Activated CD8-positive, alpha-beta T cell treated with anti-CD3 and anti-CD28 coated beads for 36 hours (primary cell): ENCODE measurements at places on chromosomes 11 and 22. TPM values are rescaled to one million over a fixed set of nuclear protein-coding genes. Genes with fewer than 3 reads are reported as not detected.

Gene NDUFS8
- 109 TPM for total RNA-seq

DNA sequence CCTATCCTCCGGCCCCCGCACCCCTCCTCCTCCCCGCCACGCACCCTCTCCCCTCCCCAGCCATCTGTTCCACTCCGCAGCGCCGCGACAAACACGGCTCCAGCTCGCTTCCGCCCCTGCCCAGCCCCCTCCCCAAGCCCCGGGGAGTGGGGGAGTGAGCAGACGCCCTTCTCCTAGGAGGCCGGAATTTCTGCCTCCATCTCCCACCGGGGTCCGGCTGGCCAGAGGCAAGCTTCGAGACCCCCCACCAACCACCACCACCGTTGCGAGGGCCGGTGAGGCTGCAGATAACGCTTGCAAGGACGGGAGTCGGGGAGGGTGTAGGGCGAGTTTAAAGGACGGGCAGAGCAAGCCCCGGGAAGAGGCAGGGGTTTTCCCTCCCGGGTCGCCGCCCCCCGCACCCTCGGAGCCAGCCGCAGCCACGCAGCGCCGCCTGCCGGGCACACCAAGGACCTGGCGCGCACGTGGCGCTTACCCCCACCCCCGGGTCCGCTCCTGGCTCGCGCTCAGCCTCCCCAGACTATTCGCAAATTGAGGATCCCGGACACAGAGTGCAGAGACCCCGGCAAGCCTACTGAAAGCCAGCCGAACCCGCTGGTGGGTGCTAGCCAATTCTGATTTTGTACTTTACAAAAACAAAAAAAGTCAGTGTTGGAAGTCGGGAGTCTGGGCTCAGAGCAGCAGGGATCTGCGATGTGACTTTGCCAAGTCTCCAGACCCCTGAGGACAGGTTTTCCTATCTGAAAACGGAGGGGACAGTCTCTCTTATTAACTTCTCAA, 22.6 kb downstream of the RTN4RL2 start:
- DNase-seq, result peak; percentile 83

DNA sequence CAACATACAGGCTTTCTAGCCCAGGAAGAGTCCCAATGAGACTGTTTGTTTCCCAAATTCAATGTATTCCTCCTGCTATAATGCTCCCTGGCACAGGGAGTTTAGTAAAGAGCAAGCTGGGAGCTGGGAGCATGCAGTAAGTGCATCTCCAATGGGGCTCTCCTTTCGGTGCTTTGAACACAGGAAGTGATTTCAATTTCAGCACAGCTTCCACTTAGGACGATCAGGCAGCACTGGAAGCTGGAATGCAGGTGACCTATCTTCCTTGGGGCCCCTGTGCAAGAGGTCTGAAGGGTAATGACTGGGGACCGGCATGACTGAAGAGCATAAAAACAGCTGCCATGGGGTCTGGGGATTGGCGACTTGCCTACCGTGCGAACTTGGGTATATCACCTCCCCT, 76.0 kb downstream of the LARGE1 start:
- no peak for DNase-seq

- peak; percentile 9 for DNase-seq
Observed at GRCh38 chr11:72543849-72544542, 109.7 kb upstream of the CLPB start.

- no peak for DNase-seq
Observed at GRCh38 chr22:20427104-20427944, 10.3 kb downstream of the SCARF2 start.

- no peak for DNase-seq
Observed at GRCh38 chr11:116396331-116396730, 376.5 kb downstream of the BUD13 start.

- DNase-seq, result no peak
Observed at GRCh38 chr11:34513682-34514449, at the start of gene ELF5. TSS of gene ELF5 (minus strand) at chr11:34513794. CDS start at chr11:34505749, 8,045 bp downstream.

- no peak for DNase-seq
Observed at GRCh38 chr11:14567064-14567651, 47.0 kb upstream of the PSMA1 start.

- DNase-seq, result no peak
Observed at GRCh38 chr11:73142128-73142377, at the start of gene FCHSD2. TSS of gene FCHSD2 (minus strand) at chr11:73142318. CDS start at chr11:73141877, 441 bp downstream.

Gene PHOX2A
- not detected for total RNA-seq

- DNase-seq, result no peak
Observed at GRCh38 chr22:20508815-20509271, 1.4 kb downstream of the MED15 start.

DNA sequence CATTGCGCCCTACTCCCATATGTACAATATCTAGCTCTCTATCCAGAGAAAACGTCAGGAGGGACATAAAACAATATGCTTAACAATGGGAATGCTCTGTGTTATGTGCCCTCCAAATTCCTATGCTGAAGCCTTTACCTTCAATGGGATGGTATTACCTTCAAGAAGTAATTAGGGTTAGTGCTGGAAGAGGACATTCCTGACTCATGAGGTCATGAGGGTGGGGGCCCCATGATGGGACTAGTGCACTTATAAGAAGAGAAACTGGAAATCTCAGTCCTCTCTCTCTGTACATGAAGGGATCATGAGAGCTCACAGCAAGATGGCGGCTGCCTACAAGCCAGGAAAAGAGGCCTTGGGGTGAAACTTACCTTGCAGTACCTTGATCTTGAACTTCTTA, 20.3 kb downstream of the MMP20 start:
- no peak for DNase-seq

- DNase-seq, result no peak
Observed at GRCh38 chr11:83349296-83349695, 63.1 kb upstream of the CCDC90B start.

GRCh38 chr11:63553759-63554158, 9.4 kb downstream of the PLAAT2 start:
- DNase-seq, result peak; percentile 78

DNA sequence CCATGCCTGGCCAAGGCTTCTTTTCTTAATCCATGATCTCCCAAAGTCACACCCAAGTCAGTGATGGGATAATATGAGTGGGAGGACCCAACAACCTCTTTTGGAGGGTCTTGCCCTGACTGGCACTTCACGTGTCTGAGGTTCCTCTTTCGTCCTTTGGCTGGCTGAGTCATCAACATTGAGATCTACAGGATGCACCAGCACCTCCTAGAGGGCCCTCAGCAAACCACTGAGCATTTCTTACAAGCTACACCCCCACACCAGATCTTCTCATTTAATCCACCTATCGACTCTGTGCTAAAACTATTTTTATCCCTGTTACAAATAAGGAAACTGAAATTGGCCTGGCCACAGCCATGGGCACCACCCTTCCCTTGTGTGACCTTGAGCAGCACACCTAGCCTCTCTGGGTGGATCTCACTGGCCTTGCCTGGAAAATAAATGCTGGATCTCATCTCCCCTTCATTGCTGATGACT, 63.4 kb downstream of the FLI1 start:
- peak; percentile 88 for DNase-seq

DNA sequence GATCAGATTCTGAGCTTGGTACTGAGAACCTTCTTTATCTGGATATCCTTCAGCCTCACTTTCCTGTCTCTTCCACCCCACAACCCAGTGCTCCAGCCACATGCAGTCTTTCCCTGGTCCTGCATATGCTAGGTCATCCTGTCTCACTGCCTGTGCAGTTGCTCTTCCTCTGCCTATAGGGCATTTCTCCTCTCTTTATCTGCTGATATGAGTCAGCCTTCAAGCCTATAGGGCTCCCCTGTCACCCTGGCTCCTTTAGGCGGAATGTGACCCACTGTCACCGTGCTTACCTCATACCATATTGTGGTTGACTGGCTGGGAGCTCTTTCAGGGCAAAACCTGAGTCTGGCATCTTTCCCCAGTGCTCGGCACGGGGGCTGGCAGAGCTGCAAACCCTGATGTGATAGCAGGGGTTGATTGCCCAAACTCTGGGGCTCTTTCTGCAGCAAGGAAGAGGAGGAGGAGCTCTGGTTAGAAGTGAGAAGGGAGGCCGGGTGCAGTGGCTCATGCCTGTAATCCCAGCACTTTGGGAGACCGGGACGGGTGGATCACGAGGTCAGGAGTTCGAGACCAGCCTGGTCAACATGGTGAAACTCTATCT, 26.3 kb downstream of the MEI1 start:
- DNase-seq, result no peak

Gene NOL12
- 36.8 TPM for total RNA-seq

GRCh38 chr11:18145025-18145424, 12.7 kb downstream of the MRGPRX3 start:
- peak; percentile 5 for DNase-seq

DNA sequence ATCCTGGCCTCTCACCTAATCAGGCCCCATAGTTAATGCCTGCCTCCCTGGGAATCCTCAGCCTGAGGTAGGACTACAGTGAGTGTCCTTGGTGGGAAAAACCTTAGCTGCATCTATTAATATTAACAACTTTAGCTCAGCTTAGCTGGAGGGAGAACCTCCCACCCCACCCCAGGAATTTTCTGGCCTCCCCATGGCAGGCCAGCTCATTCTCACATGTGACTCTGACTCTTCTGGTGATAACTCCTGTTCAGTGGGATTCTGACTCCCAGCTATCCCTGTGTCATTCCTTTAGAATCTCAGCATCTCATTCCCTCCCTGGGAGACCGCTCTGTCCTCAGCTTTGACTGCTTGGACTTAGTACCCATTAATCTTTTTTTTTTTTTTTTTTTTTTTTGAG, 14.5 kb downstream of the ART5 start:
- DNase-seq, result no peak

Gene BEST1
- 0.61 TPM for total RNA-seq

DNA sequence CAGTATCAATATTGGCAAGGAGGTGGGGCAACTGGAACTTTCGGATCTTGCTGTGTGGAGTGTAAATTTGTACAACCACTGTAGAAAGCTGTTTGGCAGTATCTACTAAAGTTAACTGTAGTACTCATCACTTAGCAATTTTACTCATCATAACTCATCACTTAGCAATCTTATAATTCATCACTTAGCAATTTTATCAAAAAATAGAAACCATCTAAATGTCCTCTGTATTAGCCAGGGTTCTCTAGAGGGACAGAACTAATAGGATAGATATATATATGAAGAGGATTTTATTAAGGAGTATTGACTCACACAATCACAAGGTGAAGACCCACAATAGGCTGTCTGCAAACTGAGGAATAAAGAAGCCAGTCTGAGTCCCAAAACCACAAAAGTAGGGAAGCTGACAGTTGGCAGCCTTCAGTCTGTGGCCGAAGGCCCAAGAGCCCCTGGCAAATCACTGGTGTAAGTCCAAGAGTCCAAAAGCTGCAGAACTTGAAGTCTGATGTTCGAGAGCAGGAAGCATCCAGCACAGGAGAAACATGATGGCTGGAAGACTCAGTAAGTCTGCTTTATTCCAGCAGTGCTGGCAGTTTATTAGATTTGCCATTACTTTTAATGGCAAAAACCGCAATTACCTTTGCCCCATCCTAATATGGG, 92.9 kb upstream of the USP47 start:
- no peak for DNase-seq

- DNase-seq, result no peak
Observed at GRCh38 chr22:46075764-46076531, 74.4 kb upstream of the PPARA start.

Gene MOGAT2
- not detected for total RNA-seq

DNA sequence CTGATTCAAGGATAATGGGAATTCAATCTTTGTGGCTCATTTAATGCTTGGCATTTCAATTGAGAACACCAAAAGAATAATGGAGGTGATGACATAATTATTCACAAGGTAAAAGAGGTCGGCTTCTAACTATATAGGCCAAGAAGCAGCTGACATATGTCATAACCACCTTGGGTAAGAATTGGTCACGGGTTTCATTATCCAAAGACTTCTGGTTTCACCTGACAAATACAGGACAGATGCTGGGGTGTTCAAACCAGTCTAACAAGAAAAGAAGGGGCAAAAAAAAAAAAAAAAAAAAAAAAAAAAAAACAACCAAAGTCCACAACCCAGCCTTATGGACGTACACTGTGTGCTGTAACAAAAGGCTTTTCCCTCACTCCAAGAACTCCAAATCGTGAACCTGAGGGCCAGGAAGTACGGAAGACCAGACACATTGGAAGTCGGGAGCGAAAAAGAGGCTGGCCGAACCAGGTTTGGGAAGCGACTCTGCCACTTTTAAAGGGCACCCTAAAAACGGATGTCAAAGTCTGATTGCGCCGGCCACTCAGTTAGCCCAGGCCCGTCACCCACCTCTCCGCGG, 385 bp downstream of the HARBI1 start:
- DNase-seq, result no peak

DNA sequence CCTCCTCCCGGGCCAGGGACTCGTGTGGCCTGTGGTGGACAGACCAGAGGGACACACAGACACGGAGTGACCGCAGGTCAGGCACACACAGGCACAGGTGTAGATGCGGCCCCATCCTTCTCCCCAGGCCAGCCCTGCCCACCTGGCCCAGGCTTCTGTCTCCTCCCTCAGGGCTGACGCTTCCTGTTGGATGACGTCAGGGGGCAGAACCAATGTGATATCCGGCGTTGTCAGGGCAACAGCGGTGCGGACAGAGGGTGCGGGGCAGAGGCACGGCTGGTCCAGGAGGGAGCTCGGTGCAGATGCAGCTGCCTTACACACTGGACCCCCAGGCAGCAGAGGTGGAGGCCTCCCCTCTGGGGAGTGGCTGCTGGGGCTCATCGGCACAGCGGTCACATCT, 2.9 kb upstream of the TUBGCP6 start:
- peak; percentile 62 for DNase-seq

DNA sequence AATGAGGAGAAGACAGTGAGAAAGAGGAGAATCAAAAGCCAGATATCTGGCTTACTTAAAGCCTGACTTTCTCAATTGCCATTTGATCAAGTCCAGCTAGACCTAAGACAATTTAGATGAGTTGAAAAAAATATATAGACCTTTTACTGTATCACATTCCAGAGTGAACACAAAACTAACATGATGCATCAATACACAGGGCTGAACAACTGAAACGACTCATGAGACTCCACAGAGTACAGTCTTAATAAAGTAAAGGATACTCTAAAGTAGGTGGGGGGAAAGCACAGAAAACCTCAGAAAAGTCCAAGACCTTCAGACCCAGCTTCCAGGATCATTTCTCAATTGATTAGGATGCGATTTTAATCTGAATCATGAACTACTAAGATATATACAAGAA, 95.3 kb upstream of the OR9G4 start:
- no peak for DNase-seq

Gene C11orf16
- not detected for total RNA-seq

Gene ADAMTS8
- not detected for total RNA-seq

DNA sequence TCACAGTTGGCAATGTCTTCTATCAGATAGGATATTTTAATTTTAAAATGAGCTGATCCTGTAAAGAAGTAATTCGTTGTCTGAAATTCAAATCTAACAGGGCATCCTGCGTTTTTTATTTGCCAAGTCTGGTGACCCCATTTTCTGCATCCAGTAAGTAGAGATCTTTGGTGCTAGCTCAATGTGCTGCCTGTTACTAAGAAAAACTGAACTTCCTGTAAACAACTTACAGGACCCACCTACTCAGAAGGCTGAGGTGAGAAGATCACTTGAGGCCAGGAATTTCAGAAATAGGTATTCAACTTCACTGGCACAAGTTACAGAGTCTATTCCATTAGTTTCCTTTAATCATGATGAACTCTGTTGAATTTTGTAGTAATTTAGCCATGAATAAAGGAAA, 4.0 kb downstream of the ARL14EP start:
- DNase-seq, result no peak

DNA sequence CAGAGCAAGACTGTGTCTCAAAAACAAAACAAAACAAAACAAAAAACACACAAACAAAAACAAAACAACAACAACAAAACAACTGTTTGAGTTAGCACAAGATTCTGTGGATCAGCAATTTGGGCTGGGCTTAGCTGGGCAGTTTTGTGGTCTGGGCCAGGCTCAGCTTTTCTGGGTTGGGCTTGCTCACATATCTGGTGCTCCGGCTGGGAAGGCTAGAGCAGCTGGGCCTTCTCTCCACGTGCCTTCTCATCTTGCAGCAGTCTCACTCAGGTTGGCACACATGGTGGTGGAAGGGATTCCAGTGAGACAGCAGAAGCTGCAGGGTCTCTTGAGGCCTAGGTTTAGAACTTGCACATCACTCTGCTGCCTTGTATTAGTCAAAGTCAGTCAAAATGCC, 35.7 kb downstream of the EIF3F start:
- DNase-seq, result no peak
